ENCODE measurements at places on chromosomes 2 and 18.

DNA sequence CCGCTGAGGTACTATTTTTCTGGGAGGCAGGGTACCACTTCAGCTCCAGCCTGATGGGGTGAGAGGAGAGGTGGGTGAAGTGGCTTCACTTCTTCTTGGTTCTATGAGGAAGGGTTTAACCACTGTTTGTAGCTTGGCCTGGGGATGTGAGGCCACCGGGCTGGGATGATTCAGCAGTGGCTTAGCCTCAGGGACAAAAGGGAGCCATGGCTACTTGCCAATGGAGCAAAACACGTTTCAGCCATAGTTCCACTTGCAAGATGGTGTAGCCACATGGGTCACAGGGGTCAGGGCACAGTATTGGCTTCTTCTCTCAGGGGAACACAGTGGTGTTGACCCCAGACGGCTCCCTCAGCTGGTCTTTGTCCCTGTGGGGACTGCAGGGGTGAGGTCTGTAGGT is 14.9 kb downstream of the ZDBF2 start:
- no peak for DNase-seq

- DNase-seq: no peak
Observed at GRCh38 chr2:171810422-171811244, 83.4 kb downstream of the SLC25A12 start.

GRCh38 chr2:65292461-65293011 is 64.9 kb downstream of the ACTR2 start:
- DNase-seq: no peak

- no peak for DNase-seq
Observed at GRCh38 chr2:128304715-128305554, 13.7 kb downstream of the HS6ST1 start.

DNA sequence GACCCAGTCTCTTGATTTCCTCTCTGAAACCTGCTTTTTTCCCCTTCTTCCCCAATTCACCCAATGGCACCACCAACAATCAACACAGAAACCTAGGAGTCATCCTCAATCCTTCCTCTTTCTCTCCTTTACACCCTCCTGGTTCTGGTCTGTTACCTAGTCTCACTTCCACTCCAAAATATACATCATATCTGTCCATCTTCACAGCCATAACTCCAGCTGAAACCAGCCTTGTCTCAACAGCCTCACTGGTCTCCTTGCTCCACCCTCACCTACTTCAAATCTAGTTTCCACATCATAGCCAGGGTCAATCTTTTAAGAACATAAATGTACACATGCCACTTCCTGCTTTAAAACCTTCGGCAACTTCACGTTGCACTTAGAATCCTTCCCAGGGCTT is 11.8 kb upstream of the TWSG1 start:
- no peak for DNase-seq

GRCh38 chr2:219998107-219998506 is 370.7 kb downstream of the SLC4A3 start:
- DNase-seq: no peak

DNA sequence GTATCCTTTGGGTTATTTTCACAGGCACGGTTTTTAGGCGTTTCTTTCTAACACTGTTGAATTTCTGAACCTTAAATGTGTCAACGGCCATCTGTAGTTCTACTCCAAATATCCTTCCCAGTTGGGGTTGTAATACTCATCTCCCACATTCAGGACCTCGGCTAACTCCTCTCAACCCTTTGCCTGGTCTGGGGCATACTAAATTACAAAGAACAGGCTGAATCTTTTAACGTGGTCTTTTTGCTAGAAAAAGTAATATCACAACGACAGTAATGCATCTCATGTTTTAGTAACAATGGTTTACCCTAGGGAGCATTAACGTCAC is 2.1 kb downstream of the RPRM start:
- DNase-seq: no peak

DNA sequence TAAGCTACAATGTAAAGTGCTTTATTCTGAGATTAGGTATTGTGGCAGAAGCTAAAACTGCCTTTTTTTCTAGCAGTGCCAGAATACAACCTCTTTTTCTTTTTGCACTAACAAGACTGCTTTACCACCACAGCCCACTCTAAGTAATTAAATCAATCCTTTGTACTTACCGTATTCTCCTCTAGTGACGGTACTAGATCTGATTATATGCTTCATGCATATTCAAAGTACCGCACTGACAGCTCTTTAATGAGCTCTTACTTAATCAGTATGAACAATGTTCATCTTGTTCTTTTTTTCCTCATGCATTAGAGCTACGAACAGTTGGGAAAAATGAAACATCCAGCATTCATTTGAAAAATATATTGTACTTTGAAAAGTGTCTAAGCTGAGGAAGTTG is 16.1 kb upstream of the OTX1 start:
- no peak for DNase-seq

DNA sequence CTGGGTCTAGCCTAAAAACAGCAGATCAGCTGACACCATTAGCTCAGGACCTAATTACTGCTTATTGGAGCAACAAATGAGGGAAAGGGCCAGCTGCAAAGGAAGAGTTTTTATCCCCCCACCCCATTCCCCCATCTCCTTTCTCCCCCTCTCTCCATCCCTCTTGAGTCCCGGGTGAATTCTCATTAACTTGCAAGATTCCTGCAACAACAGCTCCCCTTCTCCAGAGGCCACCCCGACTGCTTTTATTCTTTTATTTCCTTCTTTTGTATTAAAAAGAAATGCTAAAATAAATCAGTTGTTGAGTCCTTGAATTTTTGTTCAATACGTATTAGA is 473 bp upstream of the NOL4 start:
- no peak for DNase-seq

- no peak for DNase-seq
Observed at GRCh38 chr2:8458503-8459459, 223.1 kb upstream of the ID2 start.

DNA sequence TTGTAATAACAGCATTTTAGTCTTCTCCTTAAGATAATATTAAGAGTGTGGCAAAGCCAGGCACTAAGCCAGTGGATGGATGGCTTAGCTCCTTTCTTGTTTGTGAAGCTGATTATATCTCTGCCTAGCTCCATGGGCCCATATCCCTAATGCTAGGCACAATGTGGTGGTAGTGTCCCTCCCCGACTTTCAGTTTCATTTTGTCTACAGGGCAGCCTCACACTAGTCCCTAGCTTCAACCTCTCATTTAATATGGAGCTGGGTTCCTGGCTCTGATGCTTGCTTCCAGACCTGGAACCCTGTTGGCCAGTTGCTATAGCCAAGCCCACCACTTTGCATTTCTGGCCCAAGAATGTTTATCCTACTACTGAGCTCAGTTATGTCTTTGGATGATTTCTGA is 437.0 kb upstream of the MEIS1 start:
- DNase-seq: no peak

- no peak for DNase-seq
Observed at GRCh38 chr18:32735781-32736180, 37.0 kb downstream of the KLHL14 start.

GRCh38 chr18:31716362-31716761 is 32.0 kb upstream of the B4GALT6 start:
- no peak for DNase-seq

- no peak for DNase-seq
Observed at GRCh38 chr2:68428126-68428525, 39.0 kb downstream of the FBXO48 start.

DNA sequence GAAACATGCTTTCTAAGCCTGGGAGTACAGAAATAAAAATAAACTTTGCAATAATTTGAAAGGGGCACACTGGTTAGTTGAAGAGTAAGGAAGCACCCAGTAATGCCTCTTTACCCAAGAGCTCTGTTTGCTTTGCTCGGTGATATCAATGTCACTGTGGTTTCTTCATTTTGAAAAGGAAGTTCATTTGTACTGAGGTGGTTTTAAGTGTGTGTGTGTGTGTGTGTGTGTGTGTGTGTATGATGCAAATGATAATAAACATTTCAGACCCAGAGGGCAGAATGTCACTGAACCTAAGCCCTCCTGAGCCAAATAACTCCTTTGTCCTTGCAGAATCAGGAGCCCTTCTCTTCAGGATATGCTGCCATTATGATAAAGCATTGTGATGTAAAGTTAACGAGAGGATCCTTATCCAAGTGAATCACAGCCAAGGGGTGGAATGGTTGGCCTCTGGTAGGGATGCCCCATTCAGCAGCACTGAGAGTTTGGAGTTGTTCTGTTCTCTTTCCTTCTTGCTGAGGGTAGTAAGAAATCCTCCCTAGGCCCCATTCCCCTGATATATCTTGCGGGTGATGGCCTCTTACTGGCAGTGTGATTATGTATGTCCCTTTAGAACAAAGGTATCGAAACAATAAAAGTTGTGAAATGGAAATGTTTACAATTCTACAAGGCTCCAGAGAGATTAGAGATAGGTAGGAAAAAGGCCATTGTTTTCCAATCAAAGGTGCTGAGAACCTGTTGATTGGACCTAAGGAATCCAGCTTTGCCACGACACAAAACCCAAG is 7.6 kb downstream of the ITGA6 start:
- peak; percentile 83 for DNase-seq

DNA sequence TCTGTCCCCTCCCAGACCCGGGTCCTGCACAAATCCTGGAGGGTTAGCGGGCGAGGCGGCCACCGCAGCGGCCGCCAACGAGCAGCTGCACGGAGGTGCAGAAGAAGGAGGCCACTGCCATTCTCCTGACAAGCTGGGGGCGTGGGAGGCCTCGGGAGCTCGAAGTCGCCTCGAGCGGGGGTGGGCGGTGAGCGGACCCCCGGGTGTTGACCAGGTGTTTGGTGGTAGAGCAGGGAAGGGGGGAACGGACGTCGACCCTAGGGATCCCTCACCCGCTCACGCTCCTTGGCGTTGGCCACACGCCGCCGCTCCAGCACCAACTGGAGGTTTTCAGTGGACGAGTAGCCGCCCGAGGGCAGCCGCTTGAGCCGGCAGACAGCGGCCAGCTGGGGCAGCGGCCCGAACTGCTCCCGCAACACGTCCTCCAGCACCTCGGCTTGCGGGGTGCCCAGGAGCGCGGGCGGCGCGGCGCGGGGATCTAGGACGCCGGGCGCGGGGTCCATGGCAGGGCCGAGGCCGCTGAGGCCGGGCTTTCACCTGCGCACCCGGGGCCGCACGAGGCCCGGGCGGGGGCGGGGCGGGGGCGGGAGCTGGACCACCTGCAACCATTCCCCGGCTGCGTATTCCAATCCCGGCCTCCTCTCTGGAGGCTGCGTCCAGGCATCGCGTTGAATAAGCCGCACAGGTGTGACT is at the start of gene FIGLA:
FIGLA (minus strand) TSS at position 508 of the 693 bp plus-strand sequence; CDS start at position 503, 5 bp downstream.
- DNase-seq: no peak

DNA sequence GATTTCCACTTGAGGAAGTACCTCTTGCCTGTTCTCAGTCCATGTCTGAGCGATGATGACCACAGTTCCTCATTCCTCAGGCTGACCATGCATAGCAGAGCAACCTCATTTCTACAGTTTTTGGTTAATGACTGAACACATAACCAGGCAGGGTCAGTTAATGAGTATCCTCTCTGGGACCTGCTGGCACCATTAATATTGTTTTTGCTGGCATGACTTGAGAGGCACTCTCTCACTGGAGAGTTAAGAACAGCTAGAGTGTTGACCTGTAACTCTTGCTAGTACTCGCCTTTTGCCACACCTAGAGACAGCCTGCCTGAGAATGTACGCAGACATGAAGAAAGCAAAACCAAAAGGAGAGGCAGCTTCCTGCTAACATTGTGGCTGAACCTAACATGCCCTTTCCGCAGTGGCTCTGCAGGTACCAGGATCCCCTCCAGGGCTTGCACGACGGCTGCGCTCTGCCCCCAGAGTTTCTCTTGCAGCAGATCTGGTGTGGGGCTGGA is 23.9 kb downstream of the PECR start:
- peak; percentile 73 for DNase-seq

DNA sequence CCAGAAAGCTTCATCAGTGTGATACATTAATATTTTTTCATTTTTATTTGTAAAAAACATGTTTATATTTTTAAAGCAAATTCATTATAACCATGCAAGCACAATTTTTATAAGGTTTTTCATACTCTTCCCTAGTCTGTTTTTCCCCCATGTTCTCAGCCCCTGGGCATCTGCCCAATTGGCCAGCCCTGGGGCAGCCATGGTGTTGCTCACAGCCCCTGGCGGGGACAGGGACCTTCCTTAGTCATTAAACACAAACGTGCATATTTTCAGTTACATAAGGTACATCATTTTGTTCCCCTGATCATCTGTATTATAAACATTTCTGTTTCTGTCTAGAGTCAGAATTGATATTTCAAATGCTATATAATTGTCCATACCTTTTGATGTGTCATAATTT is 150.0 kb downstream of the ESCO1 start:
- DNase-seq: no peak

- DNase-seq: no peak
Observed at GRCh38 chr2:64090264-64090663, 54.0 kb downstream of the PELI1 start.

DNA sequence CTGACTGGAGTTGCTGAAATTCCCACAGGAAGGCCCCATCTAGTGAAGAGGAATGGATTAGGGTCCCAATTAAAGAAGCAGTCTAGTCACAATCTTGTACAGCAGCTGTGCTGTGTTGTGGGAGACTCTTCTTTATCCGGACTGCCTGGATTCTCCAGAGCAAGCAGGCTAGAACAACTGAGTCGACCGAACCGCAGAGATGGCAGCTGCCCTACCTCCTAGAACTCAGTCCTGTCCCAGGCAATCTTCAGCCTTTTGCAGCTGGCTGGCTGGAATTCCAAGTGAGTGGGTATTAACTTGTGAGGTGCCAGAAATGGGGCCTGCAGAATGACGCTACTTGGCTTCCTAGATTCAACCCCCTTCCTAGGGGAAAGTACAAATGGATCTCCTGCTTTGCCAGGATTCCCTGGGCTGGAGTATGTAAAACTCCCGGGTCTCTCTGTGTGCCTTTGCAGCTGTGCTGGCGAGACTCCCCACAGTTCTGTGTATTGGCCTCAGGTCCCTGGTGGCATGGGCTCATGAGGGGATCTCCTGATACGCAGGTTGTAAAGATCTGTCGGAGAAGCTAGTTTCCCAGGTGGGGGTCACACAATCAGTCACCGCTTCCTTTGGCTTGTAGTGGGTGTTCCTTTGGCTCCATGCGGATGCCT is 1952.6 kb upstream of the LRRTM1 start:
- no peak for DNase-seq

- no peak for DNase-seq
Observed at GRCh38 chr18:79133724-79134123, 64.5 kb downstream of the ATP9B start.

DNA sequence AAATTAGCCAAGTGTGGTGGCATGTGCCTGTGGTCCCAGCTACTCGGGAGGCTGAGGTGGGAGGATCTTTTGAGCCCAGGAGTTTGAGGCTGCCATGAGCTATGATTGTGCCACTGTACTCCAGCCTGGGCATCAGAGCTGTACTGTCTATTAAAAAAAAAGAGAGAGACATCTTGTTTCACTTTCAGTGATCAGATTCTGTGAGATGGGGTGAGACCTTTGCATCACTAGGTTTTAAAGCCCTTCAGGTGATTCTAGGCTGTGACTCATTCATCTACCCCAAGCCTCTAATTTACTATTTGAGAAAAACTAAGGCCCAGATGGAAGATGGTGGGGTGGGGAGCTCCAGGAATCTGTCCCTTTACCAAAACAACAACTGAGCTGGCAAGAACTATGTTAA is 7.1 kb downstream of the C2orf92 start:
- no peak for DNase-seq

Measured in CD4-positive, alpha-beta T cell treated with Interleukin-10 for 1 hour (primary cell).